ENCODE measurements at places on chromosomes 11 and 22.
A peak's percentile ranks its signal among the peaks of the same experiment; 100 is the strongest.

GRCh38 chr22:17892376-17892775 is 118.1 kb upstream of the BID start:
- DNase-seq = no peak

DNA sequence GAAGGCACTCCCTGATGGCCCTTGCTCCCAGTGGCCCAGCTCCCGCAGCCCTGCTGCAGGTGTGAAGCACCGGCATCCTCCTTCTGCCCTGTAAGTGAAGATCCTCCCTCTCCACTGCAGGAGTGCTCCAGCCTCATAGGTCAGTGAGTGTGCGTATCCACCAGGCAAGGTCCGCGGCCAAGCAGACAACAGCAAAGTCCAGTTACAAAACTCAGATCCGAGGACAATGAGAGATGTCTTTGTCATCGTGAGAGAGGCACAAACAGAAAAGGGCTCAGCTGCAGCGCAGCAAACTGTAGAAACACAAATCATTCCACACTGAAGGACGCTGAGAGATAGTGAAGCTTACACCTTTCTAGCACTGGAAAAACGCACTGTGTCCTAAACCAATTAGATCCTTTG is 46.1 kb downstream of the MYH9 start:
- DNase-seq = no peak

DNA sequence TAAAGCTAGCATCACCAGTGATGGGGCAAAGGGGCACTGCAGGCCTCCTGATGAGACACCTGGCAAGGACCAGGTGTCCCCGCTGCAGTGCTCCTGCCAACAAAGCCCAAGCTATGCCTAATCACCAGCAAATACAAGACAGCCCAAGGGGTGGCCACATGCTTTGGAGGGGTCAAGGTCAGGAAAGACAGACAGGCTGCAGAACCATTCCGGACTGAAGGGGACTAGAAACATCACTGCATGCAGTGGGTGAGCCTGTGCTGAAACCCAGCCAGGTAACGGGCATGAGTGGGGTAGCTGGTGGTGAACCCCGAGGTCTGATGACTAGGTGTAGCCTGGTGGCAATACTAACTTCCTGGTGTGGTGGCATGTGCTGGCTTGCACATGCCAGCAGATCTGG is 111.1 kb downstream of the MED15 start:
- no peak for DNase-seq

DNA sequence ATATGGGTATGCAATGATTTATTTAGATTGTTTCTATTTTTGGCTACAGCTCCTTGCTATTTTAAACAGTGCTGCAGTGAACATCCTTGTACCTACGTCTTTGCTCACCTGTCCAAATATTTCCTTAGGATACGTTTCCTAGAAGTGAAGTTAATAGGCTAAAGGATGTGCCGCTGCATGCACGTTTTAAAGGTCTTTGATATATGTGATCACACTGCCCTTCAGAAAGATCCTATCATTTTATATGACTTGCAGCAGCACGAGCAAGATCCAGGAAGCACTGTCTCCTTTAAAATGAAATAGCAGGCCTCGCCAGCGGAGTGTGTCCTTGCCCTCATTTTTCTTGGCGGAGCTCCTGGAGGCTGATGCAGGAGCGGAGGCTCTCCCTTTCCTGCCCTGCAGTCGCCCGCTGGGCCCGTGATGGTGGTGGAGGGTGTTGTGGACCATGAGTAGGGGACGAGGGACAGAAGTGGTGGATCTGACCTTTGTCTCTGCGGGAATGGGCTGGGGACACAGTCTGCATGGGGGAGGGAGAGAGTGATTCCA is 19.4 kb downstream of the RPS6KA4 start:
- no peak for DNase-seq

DNA sequence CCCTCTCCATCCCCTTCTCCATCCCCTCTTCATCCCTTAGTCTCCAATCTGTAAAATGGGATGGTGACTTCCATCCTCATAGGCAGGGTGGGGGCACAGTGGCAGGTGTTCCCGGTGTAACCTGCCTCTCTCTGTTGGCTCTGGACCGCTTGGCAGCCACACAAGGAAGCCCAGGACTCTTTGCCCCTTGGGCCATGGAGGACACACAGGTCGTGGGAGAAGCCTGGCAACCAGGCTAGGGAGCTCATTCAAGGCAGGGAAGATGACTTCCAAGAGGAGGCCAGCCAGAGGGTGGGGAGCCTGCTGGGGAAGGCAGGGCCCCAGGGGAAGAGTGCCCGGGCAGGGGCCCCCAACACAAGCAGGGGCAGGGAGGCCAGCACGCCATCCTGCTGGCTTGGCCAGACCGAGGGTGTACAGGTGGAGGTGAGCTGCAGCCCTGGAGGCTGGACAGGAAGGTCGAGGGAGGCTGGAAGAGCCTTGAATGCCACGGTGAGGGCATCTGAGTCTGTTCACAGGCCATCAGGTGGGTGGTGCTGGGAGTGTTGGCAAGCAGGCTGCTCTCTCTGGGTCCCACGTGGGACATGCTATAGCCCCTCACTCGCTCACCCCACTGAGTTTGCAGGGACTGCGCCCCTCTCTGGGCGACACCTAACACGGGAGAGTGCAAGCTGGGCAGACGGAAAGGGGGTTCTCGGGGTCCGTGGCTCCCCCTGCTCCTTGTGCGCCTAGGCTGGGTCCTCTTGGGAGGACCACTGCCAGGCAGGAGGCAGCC is 15.5 kb upstream of the CTSD start:
- DNase-seq = no peak

DNA sequence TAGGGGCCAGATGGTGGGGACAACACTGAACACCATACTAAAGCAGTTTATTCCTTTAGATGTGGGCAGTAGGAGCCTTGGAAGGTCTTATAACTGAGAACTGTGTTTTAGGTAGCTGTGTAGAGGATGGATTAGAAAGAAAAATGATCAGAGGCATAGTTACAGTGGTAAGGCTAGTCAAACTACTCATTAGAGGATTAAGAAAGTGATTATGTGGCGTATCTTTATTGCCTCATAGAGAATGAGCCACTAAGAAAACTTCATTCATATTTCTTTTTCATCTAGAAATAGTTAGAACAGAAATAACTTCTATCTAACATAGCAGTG is 155.8 kb upstream of the RASSF10 start:
- no peak for DNase-seq

DNA sequence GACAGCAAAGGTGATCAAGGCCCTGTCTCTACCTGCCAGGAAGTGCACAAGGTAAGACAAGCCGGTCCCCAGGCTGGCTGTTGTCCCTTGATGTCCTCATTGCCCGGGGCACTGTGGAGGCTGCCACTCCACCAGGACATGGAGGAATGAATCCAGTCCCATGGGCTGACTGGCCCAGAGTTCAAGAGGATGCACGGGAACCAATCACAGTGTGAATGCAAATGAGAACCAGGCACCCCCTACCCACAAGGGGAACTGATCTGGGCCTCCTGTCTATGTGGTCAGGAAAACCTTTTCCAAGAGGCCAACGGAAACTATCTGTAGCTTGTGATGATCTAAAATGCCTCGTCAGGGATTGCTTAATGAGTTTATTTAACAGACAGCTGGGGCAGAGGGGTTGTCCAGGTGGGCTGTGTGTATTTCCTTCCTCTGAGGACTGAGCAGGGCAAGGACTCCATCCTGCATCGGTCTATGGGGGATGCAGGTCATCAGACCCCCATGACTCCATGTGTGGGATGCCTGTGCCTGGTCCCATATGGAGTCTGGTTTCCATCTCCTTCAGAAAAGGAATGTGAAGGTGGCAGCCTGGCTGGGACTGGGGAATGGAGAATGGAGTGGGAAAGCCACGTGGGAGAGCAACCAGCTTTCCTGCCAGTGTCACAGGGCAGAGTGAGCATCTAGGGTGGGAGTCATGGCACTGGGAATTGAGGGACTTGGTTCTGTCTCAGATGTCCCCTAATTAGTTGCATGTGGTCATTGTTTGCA is 60.5 kb downstream of the CD82 start:
- DNase-seq = no peak

DNA sequence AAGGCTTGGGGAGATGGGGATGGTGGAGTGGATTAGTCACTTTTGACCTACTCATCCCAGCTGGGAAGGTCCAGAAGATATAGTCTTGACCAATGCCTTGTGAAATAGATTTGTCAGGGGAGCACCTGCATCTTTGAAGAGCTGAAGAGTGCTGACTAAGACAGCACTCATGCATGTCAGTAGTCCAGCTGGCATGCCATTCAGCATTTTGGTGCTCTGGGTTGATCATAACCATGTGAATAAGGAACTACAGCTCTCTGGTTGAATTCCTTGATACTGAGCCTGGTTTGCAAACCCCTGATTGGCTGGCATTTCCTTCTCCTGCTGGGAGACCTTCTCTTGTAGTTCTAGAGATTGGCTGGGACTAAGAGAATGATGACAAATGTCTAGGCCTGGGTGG is 106.8 kb upstream of the ALX4 start:
- DNase-seq = no peak

- no peak for DNase-seq
Measured at GRCh38 chr11:108289699-108290098, 66.8 kb downstream of the ATM start.

GRCh38 chr22:24391836-24392217 is 35.6 kb upstream of the ADORA2A start:
- DNase-seq = no peak

- no peak for DNase-seq
Measured at GRCh38 chr11:126485986-126486635, 130.6 kb downstream of the ST3GAL4 start.

DNA sequence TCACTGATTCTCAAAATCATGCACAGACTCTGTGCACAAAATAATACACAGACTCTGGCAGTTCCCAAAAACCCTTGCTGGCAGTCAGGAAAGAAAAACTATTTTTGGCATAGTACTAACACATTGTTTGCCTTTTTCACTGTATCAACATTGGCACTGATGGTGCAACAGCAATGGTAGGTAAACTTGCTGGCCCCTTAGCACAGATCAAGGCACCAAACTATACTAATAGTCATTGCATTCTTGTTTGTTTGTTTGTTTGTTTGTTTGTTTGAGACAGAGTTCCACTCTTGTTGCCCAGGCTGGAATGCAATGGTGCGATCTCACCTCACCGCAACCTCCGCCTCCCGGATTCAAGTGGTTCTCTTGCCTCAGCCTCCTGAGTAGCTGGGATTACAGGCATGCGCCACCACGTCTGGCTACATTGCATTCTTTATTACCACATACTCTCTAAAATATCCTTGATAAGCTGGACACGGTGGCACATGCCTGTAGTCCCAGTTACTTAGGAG is 81.0 kb upstream of the SLC6A5 start:
- no peak for DNase-seq

DNA sequence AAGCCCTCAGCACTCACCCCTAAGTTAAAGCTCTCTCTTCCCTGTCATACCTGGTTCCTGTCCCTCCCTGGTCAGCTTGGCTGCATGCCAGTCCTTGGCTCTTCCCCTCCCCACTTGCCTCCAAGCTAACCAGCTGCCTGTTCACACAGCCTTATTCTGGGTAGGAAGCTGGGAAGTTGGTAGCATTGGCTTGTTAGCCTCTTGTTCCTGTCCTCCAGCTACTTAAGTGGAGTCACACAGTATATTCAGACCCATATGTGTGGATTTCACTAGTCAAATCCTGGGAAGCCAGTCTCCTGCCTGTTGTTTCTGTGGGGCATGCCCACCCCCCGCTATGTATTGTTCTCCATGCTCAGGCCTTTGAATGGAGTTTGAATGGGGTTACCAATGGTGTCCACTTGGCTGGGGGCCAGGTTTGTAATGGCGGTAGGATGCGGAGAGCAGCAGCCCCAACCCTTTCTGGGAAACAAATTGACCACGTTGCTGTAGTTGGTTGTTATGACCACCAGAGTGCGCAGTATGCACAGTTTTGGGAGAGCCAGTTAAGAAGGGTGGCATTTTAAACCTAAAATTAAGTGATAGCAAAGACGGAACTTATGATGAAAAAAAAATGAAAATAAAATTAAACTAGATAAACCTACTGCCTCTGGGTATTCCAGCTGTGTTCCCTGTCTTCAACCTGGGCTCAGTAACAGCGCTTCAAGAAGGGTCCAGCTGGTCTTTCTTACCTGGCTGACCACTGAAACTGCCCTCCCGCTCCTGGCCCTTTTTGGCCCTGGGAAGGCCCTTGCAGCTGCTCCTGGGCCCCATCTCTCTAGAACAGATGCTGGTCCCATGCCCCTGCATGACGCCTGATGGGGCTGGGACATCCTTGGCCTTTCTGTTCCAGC is 10.7 kb upstream of the RPS3 start:
- DNase-seq = peak; percentile 69

DNA sequence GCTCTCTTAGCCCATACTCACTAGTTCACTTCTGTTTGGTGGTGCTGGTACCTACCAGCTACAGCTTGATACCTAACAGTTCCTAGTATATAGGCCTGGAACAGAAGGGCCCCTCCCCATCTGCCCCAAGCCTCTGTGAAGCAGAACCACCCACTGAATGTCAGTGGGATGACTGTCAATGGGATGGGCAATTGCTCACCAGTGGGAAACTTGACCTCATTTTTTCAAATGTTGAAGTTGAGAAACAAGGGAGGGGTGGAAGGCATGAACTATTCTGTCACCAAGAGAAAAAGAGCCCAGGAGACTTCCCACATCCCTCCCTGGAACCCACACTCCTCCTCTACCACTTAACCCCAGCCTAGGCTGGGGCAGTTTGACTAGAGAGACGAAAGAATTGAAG is at the start of gene NLRP10:
Gene NLRP10, minus strand, starts transcription at position 62 of the 400 bp plus-strand sequence. CDS start 1,952 bp downstream, outside the sequence.
- no peak for DNase-seq

DNA sequence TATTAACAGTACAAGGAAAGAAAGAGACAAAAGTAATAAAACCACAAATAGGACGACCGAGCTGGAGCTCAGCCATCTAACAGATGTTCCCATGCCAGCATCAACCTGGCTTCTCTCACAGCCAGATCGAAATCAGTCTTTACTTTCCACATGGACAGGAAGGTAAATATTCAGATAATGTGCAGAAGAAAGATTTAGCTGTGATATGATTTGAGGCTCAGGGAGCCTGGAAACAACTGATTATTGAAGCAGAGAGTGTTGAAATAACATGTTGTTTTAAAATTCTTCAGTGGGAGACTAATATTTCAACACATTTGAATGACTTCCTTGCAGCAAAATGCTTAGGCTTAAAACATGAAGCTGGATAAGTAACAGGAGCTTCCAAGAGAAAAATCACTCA is 546.8 kb downstream of the ETS1 start:
- DNase-seq = no peak

GRCh38 chr11:59152312-59152951 is 9.8 kb downstream of the FAM111A start:
- no peak for DNase-seq

- DNase-seq = no peak
Measured at GRCh38 chr11:22775248-22775647, 54.4 kb downstream of the SVIP start.

DNA sequence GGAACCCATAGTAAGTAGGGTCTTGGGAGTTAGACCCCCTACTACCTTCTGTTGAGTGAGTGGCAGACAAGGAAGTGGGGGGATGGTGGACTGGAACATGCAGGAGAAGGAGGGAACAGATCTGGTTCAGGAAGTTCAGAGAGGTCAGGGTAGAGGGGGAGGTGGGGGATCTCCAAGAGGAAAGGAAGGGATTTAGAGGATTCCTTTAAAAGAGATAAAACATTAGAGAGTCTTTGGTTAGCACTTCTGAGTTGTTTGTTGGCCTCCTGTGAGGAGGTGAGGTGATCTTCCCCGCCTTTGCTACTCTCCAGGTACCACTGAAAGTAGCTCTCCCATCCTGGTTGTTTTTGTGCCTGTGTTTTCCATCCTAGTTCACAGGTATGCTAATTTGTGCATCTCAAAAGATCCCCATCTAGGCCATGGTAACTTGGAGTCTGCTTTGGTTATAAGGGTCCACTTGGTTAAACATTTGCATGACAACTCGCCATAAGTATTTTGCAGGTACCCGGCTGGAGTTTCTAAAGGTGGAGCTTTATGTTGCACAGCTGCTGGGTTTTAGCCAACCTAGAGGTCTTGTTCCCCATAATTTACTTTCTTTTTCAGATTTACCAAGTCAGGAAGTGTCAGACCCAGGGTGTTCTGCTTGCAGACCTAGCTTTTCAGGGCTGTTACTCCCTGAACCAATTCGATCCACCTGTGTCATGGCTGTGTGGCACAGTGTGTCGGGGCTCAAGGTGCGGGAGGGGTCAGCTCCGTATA is 79.3 kb upstream of the SORL1 start:
- no peak for DNase-seq
